Stimulated activated CD8-positive, alpha-beta memory T cell treated with anti-CD3 and anti-CD28 coated beads, Interleukin-15, amount 100 ng/mL, for 1 hour (primary cell): ENCODE measurements at places on chromosomes 7 and 10.

DNA sequence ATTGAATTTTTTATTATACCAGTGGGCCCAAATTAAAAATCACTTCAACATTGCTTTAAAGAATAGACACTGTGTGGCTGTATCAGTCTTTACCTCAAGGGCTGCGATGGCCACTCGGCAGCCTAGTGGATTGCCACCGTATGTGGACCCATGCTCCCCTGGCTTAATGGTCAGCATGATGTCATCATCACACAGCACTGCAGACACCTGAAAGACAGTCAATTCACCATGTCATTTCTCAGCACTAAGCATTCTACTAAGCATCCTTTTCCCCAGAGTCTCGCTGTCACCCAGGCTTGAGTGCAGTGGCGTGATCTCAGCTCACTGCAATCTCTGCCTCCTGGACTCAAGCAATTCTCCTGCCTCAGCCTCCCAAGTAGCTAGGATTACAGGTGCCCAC is 17.1 kb downstream of the OAT start:
- no peak for DNase-seq

GRCh38 chr10:108848046-108848445 is 1075.3 kb downstream of the XPNPEP1 start:
- no peak for DNase-seq

DNA sequence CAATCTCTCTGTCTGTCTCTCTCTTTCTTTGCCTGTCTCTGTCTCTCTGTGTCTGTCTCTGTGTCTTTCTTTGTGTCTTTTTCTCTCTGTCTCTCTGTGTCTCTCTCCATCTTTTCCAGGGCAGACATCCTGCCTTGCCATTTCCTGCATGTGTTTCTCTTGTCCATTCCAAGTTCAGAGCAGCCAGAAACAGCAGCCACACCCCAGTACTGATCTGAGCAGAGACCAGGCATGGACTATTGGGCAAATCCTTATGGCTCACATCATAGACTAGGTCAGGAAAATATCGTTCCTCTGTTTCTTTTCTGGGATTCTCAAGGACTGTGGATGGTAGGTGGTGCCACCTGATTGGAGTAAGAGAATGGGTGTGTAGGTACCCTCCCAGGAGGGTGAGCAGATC is 95.8 kb downstream of the RAMP3 start:
- DNase-seq = no peak

GRCh38 chr10:17643755-17644484 is at the start of gene STAM:
Gene STAM, plus strand, starts transcription at chr10:17644151. Its CDS starts 189 bp downstream, at chr10:17644340.
- DNase-seq = peak; percentile 86

GRCh38 chr10:90484518-90484917 is 373.3 kb downstream of the HTR7 start:
- no peak for DNase-seq

DNA sequence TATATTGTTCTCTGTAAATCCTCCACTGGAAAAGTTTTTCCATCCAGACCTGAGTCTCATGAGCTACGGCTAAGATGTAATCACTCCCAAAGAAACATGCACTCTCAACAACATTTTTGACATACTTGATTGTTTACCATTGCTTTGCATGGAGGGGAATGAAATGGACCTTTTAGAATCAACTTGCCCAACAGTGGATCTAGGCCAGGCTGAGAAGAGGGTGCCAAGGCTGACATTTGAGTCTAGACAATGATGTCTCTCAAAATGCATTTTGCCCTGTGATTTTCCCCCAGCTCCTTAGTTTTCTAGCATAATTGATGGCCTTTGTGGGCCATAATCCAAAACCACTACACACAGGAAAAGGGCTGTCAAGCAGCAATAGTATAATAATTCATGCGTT is 297.9 kb upstream of the KLF6 start:
- no peak for DNase-seq

DNA sequence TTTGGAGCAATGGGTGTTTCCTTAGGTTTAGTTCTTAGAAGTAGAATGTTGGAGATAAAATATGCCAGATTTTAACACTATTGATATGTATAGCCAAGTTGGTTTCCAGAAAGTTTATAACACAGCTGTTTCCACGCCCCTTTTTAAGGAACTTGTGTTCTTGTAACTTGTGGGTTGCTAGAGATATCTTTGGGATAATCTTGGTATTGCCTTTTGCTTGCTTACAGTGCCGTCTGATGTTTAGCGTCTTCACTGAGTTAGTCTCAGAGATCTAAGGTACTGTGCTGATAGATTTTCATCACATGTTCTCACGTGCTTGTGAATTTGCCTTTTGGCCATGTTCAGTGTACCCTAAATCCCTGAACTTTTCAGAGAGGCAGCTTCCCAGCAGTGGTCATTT is 12.4 kb downstream of the TMEM248 start:
- DNase-seq = no peak

DNA sequence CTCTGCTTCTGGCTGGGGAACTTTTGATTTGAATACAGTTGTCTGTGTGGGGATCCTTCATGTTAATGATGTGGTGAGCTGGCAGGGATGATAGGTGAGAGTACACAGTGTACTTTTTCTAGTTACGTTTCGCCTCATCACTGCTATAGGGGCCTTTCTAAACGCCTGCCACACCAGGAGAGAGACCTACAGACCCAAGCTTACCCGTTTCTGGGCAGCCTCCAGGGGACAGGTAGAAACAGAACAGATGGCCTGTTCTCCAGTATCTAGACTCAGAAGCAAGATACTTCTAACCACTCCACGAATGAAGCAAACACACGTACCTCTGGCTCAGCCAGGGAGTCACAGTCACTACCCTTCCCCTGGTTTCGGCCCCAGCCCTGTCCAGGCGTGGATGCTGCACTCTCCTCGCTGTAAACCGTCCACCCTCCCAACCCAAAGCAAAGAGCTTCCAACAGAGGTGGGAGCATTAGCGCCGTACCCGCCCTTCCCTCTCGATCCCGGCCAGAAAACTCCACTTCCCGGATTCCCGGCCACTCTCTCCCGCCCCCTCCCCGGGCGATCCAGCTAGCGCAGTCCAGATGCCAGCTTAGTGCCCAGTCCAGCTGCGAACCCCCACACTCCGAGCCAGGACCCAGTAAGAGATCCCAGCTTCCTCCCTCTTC is 1.2 kb downstream of the CCDC6 start:
- DNase-seq = no peak

GRCh38 chr10:107847620-107848019 is 683.1 kb upstream of the SORCS1 start:
- DNase-seq = no peak

DNA sequence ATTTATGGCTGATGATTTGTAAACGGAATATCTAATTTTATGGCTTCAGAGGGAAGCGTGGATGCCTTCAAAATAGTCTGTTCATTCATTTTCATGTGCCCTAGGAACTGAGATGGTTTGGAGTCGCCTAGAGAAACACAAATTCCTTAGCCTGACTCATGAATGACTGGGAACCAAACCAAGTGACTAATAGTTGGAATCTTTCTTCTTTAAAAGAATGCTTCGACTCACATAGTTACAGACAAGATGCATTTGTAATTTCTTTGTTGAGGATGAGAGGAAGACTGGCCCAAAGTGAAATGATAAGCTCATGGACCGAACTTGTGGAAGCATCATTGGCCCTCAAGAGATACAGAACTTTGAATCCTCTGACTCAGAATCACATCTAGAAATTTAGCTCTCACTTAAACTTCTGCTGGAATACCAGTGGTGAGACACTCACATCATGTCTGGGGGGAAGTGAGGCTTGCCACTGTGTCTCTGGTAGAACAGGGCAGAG is 1107.2 kb downstream of the NRG3 start:
- DNase-seq = no peak

- no peak for DNase-seq
These were observed 279.8 kb downstream of the CAMK1D start for GRCh38 chr10:12628964-12629766.

GRCh38 chr10:28796606-28797512 is 119.5 kb downstream of the BAMBI start:
- DNase-seq = no peak

GRCh38 chr7:28260969-28261368 is 80.4 kb upstream of the JAZF1 start:
- no peak for DNase-seq

- no peak for DNase-seq
These were observed 20.8 kb downstream of the ACSM6 start for GRCh38 chr10:95214793-95215192.

DNA sequence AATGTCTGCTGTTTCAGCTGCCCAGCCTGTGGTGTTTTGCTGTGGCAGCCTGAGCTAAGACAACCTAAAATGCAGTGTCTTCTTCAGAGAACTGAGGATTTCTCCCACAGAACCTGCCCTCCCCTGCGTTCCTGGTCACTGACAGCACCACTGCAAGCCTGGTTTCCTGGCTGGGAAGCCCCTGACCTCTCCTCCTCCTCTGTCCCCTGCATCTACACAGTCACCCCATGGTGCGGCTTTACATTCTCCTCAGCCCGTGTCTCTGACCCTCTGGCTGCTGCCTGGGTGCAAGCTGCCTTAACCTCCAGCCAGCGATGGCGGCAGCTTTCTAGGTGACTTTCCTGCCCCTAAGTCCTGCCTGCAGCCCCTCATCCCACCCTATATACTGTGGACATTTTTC is 337.3 kb upstream of the ZNF32 start:
- DNase-seq = no peak
